RPMI7951 (cell line): ENCODE measurements at places on chromosomes 6 and 20. TPM values are rescaled to one million over a fixed set of nuclear protein-coding genes. Genes with fewer than 3 reads are reported as not detected.
A peak's percentile ranks its signal among the peaks of the same experiment; 100 is the strongest.

DNA sequence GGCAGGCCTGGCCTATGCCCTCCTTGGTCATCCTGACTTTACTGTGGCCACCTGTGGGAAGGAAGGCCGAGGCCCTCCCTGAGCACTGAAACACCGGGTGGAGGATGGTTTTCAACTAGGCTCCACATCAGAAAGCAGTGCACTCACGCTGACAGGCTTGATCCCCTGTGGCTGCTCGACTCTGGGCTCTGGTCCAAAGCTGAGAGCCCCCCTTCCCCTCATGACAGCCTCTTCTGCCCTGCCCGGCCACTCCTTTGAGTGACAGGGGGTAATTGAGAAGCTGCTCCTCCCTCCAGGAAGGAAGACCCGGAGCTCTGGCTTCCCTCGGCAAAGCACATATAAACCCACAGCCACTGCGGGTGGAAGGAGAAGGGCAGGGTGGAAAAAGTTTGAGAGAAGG is 43.6 kb downstream of the MUC22 start:
- no peak for DNase-seq

DNA sequence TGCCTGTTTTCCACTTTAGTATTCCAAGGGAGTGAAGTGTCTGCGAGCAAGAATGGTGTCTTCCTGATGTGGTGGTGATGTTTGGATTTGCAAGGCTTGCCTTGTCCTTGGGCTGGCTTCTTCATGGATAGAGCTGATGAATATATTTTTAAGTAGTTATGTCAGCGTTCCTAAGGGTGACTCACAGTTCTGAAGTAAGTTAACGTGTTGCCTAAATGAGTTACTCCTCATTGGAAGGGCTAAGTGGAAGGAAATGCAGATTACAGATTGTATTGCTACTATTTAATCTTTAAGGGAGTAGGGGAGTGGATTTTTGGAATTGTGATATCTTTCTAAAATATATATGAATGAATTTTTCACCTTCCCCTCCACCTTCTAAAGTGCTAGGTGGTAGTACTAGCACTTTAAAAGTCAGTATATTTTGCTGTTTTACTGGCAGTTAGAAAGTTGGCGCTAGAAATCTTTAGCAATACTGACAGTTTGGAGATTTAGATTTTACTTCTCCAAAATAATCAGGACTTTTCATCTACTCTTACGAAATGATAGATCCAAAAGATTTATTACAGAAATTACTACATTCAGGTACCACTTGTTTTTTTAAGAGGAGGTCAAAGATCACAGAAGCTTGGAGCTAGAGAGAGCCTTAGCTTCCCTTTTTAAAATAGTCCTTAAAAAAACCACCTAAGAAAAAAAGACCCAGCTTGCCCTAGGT is 197.4 kb downstream of the JARID2 start:
- DNase-seq: peak; percentile 85

DNA sequence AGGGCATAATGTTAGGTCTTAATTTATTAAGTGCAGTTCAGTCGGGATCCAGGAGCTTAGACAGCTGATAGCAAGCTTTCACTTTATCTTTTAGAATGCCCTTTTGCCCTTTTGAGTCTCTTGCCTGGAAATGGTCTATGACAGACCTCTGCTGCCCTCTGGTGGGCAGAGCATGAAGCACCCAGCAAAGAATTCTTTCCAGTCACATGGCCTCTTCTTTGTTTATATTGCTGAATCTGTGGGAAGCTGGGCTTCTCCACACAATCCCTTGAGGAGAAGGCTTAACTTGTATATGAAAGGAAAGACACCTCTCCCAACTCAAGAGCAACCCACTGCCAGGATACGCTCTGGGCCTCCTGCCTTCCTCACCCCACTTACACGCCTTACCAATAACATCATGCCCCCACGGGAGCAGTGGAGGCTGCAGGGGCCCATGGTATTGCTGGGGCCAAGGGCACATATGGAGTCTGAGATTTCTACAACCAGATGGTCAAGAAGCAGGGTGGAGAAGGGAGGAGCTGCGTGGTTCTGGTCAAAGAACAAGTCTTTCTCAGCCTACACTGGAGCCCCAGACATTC is 20.4 kb downstream of the WFDC3 start:
- peak; percentile 83 for DNase-seq

GRCh38 chr6:170023620-170024521 is 267.0 kb downstream of the DLL1 start:
- DNase-seq: no peak

The C6orf141 gene
- 0.20 and 0.60 TPM in 2 replicates for total RNA-seq

GRCh38 chr6:54907355-54907754 is 60.8 kb downstream of the FAM83B start:
- no peak for DNase-seq

DNA sequence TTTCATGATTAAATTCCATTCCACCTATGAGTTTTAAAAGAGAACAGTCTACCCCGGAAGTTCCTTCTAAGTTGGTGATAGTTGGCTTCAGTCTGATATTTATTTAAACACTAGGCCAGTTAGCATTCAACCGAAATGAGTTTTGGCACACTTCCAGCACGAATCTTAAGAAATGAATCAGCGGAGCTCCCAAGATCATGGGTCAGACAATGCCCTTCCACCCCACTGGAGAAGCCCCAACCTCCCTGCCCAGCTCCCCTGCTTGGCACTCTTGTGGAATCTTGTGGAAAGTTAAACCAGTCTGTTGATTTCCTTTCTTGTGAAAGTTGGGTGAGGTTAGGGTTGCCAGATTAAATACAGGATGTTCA is 64.3 kb downstream of the MKKS start:
- DNase-seq: peak; percentile 89

DNA sequence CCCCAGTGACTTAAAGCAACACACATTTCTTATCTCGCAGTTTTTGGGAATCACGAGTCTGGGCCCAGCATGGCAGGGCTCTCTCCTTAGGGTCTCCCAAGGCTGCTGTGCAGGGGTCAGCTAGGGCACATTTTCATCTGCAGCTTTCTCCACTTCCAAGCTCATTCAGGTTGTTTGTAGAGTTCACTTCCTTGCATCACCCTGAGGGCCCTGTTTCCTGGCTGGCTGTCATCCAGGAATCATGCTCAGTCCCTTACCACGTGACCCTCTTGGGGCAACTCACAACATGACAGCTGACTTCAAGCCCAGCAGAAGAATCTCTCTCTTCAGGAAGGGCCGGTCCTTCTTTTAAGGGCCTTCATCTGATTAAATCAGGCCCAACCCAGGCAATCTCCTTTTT is 21.3 kb downstream of the SNAP25 start:
- peak; percentile 88 for DNase-seq

GRCh38 chr6:156821707-156822106 is 44.5 kb downstream of the ARID1B start:
- no peak for DNase-seq

GRCh38 chr20:54199721-54200176 is 8.1 kb upstream of the PFDN4 start:
- peak; percentile 73 for DNase-seq

DNA sequence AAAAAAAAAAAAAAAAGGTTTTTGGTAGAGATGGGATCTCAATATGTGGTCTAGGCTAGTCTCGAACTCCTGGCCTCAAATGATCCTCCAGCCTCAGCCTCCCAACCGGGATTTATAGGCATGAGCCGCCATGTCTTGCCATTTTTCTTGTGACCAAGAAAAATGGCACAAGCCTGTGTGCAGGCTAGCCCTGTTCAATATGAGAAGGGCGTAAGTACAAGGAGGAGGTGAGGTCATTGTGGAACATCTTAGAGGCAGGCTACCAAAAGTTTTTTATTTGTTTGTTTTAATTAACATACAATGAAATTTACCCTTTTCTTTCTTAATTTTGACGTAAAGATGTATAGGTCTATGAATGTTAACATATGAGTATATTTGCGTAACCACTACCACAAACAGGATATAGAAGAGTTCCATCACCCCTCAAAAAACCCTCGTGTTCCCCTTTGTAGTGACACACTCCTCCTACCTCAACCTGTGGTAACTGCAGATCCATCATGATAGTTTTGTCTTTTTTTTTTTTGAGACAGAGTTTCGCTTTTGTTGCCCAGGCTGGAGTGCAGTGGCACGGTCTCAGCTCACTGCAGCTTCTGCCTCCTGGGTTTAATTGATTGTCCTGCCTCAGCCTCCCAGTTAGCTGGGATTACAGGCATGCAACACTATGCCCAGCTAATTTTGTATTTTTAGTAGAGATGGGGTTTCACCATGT is 28.3 kb upstream of the KIF3B start:
- no peak for DNase-seq

The CRISP3 gene
- not detected in 2 replicates for total RNA-seq

DNA sequence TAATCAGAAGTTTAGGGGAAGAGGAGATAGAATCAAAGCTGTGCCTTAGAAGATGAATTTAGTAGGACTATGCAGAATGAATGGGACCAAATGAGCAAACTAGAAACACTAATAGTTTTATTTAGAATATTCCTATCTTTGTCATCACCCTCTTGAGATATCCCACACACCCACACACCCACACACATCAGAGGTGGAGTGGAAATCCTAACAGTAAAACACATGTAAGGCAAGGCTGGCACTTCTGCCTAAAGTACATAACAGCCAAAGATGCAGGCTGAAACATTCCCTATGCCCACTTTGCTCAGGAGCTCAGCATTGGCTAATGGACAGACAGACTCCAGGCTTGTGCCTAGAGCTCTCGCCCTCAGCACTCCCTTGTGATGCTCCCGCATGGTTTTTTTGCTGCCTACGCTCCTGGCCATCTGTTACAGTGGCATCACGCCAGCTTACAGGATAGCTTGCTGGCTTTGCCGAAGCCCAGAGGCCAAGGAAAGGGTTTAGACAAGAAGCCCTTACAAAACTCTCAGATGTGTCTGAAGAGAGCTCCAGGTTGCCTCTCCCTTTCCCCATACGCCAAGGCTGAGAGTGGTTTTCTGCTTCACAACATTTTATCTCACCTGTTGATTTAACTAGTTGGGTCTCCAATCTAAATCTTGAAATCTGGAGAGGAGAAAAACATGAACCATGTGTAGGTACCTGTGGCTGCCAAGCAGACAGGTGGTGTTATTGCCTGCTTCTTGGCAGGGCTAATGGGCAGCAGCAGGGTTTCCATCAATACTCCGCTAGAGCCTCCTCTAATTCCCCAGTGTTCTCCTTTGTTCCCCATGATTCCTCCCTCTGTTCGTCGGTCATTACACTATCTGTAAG is 282.6 kb upstream of the ID4 start:
- no peak for DNase-seq

DNA sequence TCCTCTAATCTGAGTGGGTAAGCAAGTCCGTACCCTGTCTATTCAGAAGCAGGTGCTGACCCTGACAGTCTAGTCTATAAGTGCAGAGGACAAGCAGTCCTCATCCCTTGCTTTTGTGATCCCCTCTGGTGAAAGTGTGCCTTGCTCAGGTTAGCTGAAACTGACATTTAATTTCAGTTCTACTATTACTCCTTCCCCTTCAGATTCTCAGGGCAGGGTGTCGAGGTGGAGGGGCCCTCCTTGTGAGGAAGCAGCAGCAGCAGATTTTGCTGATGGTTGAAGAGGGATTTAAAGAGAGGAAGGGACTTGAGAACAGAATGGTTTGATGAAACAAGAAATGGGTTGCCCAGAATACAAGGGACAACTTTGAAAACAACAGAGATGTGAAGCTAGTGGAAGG is 309.3 kb downstream of the CLIC5 start:
- DNase-seq: no peak

The SMOC2 gene
- not detected in 2 replicates for total RNA-seq

DNA sequence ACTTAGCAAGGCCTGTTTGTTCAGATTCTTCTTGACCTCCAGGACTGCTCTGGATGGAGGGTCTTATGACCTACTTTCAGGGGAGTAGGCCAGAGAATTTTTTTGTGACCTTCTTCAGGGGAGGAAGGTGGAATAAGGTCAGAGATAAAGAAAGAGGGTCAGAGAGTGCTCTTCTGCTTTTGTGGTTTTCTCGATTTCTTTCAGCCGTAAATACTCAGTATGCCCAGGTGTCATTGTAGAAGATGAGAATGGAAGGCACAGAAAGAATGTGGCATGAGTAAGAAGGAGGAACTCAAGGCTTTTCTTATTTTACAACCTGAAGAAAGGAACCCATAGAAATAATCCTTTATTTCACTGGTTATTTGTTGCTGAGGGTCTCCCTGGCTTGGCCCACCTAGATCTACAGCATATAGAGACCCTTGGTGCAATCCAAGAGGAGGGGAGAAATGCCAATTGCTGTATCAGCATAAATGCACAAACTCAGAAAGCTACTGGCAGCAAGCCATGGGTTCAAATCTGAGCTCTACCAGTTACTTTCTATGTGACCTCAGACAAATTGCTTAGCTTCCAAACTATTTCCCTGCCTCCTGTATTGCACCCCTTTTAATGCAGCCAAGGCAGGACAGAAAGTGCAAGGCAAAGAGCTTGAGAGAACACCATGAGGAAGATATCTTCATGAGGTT is 68.0 kb downstream of the OLIG3 start:
- DNase-seq: no peak

- no peak for DNase-seq
Observed at GRCh38 chr20:63829945-63830835, 874 bp downstream of the ZBTB46 start.

The DBNDD2 gene
- total RNA-seq: 10.1 and 12.5 TPM in 2 replicates

DNA sequence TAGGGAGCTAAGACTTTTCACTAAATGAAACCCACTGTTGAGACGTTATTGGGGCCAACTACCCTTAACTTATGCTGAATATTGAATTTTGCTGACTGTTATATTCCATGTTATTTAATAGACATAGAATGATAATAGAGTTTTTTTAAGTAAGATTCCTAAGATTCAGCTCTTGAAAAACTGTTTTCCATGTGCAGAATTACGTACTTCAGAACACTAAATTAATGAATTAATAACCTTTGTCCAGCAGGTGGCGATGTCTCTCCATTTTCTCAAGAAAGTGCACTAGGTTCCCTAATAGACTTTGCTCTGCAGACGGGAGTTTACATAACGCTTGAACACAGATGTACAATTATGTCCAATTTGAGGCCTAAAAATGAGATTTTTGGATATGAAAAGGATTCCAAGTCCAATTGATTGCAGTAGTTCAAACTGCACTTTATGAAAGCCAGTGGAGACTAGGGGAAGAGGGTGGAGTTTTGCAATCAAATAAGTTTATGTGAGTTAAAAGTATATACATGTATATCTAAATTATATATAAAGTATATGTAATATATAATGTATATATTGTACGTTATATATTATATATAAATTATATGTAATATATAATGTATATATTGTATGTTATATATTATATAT is 282.1 kb downstream of the UST start:
- DNase-seq: peak; percentile 85

- DNase-seq: no peak
Observed at GRCh38 chr6:37906121-37906520, 86.6 kb downstream of the ZFAND3 start.

DNA sequence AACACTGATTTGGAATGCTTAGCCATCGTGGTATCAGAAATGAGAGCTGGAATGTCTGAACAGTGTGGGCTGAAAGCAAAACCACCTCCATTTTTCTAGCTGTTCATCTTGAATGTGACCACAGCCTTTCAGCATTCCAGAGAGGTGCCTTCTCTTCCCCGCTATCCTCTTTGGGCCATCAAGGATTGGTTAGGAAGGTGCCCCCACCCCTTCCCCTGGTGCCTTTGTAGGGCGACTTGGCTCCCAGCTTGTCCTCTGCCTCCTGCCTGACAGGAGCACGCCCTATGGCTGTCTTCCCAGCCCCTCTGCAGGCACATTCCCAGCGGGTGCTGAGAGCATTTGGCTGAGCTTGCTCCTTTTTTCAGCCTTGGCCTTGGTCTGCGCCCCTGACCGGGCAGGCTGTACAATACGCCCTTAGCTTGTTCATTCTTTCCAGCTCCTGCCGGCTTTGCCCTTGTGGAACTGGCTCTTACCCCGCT is 97.5 kb downstream of the ARMC2 start:
- no peak for DNase-seq

The PLN gene
- total RNA-seq: not detected in 2 replicates

The SMIM8 gene
- total RNA-seq: 6.5 and 8.1 TPM in 2 replicates

- DNase-seq: no peak
Observed at GRCh38 chr6:56552187-56553130, 90.2 kb downstream of the DST start.
